Activated naive CD8-positive, alpha-beta T cell treated with anti-CD3 and anti-CD28 coated beads, Interleukin-2, amount 50 U/mL, for 16 hours (primary cell): ENCODE measurements at places on chromosomes 4 and X.

GRCh38 chrX:105608745-105609144, 213.6 kb upstream of the NRK start:
- DNase-seq = no peak

DNA sequence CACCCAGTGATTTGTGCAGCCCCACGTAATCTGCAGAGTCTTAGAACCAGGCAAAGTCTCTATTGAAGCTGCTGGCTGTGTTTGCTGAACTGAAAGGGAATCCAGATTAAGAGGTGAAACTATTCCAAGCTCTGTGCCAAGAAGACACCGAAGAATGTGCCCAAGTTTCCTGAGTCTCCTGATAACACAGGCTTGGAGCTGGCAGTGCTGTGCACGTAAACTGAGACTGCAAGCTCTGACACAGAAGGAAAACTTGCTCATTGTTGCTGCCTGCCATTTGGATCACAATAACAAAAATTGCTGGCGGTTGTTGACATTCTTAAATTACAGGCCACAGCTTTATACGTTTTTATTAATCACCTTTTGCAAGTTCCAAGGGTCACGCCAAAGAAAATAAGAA, 60.2 kb upstream of the VCX3B start:
- no peak for DNase-seq

DNA sequence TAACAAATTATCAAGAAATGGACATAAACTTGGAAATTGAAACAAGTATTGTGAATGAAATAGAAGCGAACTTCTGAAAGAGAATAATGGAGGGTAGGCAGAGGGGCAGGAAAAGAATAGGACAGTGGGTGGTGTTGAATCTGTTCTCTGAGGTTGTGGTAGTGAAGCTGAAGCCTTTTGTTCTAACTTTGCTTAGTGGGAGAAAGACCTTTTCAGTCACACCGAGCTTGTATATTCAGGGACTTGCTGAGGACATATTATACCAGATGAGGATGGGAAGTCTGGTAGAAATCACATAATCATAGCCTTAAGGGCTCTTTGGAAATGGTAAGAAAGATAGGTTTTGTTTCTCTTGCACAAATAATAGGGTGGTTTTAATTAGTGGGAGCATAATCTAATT, 115.4 kb upstream of the NDST4 start:
- DNase-seq = no peak

GRCh38 chr4:106671716-106672115, 303.1 kb upstream of the GIMD1 start:
- no peak for DNase-seq

- no peak for DNase-seq
Observed at GRCh38 chrX:2989565-2989964, 16.8 kb upstream of the ARSH start.

DNA sequence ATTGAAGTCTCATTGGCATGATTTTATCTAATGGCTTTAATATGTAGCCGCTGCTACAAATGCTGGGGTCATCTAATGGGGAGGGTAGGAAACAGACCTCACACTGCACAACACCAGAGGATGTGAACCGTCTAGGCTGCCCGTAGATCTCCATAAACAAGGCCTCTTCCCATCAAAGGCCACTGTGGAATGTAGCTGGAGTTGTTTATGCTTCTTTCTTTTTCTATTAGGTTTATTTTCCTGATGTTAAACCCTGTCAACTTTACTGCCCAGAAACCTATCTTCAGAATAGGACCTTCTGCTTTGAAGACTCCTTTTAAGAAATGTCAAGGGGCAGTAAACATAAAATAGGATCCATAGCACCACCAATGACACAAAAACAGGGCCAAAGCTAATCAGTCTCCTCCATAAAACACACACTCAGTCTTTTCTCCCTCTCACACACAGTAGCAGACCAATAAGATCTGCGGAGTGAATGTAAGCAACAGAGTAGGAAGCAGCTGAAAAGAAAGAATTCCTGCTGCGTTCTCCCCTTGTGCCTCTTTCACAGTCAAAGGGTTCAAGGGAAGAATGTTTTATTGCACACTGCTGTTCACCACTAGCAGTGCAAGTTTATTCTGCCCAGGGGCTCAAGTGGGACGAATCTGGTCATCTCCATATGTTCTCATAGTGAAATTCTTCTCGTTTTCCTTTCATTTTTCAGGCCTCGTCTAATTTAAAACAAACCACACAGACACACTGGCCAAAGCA, 72.2 kb downstream of the MAML3 start:
- no peak for DNase-seq

GRCh38 chrX:151724563-151725337, 8.9 kb downstream of the FATE1 start:
- DNase-seq = no peak

- DNase-seq = no peak
Observed at GRCh38 chr4:132642016-132642817, 506.9 kb upstream of the PCDH10 start.

- DNase-seq = no peak
Observed at GRCh38 chr4:173128199-173128890, 40.3 kb upstream of the GALNT7 start.

DNA sequence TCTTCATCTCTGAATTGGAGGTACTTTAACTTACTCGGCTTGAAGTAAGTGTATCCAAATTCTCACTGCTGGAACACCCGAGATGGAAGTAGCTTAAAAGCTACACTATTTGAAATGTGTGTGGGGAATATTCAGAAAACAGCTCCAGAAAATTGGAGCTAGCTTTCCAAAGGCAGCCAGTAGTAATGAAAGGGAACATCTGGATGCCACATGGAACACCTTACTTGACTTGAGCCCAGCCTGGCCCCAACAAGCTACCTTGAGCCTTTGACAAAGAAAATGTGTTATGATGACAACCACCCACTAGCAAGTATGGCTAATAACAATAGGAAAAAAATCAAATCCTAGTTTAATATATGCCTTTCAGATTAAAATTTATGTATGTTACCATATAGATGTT, 161.5 kb downstream of the PRDM5 start:
- DNase-seq = no peak

DNA sequence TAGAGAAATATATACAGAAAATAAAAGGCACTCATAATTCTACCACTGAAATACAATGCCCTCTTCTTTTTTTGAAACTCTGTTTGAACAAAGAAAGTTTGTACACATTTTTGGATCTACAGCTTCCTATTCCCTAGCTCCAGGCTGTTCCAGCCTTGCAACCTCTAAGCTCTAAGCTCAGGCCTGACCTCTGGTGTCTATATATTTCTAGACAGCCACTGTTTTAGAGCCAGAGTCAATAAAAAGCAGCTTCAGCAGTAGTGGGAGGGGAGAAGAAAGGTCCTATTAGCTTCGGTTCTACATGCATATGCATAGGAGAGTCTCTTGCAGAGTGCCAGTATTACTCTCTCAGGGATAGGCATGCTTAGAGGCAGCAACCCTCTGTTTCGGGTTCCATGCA, 39.7 kb downstream of the CLDN2 start:
- no peak for DNase-seq

DNA sequence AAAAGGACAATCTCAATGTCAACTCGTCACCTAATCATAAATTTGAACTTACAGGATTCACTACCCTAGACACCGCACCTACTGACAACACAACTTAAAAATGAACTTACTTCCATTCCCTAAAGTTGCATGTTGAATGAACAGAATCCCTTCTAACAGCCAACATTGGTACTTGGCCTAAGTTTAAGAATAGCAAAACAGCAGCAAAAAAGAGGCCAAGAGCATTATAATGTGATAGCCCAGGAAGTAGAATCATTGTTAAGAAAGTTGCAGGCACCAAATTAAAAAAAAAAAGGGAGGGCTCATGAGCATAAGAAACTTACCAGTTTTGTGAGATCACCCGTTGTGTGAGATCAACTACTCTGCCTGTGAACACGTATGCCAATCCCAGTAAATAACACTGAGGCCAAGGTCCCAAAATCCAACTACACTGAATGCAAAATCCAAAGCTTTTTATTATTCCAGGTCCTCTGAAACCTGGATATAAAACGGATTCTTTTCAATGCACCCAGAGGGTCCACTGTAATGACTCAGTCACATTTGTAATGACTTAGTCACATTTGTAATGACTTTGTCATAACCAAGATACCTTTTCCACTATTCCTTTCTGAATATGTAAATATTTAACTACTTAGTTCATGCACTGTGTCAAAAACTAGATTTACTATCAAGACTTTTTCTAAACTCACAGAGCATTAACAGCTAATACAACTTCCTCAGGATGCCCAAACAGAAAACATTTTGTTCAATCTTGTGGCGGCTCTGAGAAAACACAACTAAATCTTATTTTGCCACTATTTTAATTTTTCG, 6.8 kb downstream of the HNRNPDL start:
- DNase-seq = no peak

GRCh38 chrX:150476164-150476699, 92.2 kb upstream of the MTM1 start:
- no peak for DNase-seq

DNA sequence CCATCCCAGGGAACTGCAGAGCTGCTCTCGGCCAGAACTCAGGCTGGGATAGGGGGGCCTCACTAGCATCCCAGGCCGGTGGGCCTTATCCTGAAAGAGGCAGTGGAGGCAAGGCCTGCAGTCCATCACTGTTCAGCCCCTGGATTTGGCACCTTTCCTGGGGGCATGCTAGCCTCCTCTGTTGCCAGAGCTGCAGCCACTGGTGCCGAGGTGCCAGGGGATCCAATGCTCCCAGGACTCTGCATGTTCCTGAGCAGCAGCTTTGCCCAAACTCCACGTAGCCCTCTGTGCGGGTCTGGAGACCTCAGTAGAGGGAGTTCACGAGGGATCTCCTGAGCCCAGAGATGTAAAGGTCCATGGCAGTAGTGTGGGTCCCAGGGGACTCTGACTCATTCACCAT, 551.7 kb upstream of the AMOT start:
- DNase-seq = no peak

DNA sequence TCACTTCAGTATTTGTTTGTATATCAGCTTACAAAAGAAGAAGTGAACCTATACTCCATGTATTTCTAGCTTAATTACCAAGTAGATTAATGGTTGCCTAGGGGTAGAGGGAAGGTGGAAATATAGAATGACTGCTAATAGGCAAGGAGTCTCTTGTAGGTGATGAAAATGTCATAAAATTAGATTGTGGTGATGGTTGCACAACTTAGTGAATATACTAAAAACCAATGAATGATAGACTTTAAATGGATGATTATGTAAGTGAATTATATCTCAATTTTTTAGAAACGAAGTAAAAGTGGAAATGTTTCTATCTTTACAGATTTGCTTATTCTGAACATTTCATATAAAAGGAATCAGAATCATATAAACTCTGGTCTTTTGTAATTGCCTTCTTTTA, 165.5 kb downstream of the AWAT2 start:
- no peak for DNase-seq

DNA sequence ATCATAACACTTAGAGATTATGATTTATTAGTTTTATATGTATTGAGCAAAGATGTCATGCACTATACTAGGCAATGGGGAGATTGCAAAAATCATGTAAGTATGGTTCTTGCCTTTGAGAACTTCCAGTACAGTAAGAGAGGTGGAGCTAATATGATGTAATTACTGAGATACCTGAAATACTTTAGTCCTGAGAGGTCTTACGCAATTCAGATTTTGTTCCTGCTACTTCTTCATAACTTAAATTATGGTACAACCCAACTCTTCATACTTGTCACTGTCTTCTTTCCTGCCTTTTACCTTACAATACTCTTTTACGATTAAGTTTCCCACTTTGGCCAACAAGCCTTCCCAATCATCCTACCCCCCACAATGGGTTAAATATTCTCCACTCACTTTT, 564.2 kb upstream of the PITX2 start:
- no peak for DNase-seq

GRCh38 chrX:5756616-5757015, 472.1 kb downstream of the NLGN4X start:
- no peak for DNase-seq

DNA sequence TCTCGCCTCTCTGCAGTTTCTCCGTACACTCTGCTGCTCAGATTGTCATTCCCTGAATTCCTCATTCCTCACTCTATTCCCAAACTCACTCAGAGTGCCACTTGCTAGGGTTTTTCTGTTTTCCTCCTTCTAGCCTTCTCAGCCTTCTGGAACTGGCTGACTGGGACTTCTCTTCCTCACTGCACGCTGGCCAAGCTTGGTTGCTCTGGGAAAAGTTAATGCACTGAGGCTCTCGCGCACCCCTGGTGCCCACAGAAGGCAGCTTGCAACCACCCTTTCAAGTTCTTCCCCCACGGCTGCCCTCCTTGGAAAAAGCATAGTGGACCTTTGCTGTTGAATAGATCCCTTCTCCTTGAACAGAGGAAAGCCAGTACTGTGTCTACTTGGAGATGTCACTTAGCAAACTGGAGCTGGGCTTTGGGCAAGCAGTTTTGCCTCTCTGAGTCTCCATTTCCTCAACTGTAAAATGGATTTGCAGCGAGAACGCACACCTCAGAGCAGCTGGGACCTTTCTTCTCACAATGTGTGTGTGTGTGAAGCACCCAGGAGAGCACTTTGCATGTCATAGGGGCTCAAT, 6.0 kb upstream of the CCKAR start:
- no peak for DNase-seq

GRCh38 chr4:74032064-74032463, 6.4 kb downstream of the CXCL3 start:
- no peak for DNase-seq

GRCh38 chr4:185143601-185143969, 519 bp downstream of the SLC25A4 start:
- no peak for DNase-seq

DNA sequence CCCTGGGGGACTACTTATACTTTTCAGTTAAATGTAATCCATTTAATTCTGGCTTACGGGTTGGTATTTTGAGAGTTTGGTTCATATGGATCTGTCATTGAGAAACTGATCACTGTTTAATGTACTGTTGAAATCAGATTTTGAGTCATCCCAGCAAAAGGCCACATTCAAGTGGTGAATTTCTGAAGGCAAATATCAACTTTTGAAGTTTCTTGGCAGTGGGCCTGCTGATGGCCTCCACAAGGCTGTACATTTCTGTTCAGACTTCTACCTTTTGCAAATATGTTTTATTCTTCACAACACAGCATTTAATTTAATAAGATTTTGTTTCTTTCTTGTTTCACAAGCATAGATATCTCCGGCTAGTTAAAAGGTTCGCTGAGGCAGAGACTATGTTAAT, 138.7 kb downstream of the PDGFC start:
- DNase-seq = no peak

DNA sequence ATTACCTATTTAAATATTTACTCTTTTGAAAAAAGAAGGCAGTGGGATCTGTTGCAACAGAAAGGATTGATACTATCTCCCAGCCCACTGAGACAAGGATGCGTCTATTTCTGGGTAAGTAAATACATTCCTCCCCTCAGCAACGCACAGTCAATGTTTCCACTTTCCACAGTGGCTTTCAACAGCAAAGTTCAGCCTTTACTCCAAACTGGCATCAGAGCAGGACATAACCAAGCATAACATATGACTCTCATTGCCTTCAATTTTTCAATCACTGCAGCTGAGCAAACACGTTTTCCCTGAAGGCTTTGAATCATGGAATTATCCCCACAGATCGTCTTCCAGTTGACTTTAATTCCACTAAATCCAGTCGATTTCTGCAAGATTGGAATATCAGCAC, 160.3 kb upstream of the FRG1 start:
- DNase-seq = no peak

GRCh38 chr4:154467886-154468285, 23.7 kb downstream of the DCHS2 start:
- no peak for DNase-seq

- no peak for DNase-seq
Observed at GRCh38 chr4:153114771-153115321, 89.4 kb upstream of the TRIM2 start.
